ENCODE measurements at places on chromosomes 1 and 21. TPM values are rescaled to one million over a fixed set of nuclear protein-coding genes. Genes with fewer than 3 reads are reported as not detected.

UBE2J2 gene
- 52.3 TPM for total RNA-seq

RIIAD1 gene
- total RNA-seq = not detected

MEX3A gene
- total RNA-seq = 1.2 TPM

PPIAL4G gene
- total RNA-seq = not detected

PARS2 gene
- 5.0 TPM for total RNA-seq

EFNA1 gene
- total RNA-seq = 27.4 TPM

RHD gene
- total RNA-seq = not detected

LRRC53 gene
- total RNA-seq = not detected

CASQ2 gene
- total RNA-seq = 3.6 TPM

RHEX gene
- total RNA-seq = 4.8 TPM

MSTO1 gene
- 22.0 TPM for total RNA-seq

POU3F1 gene
- total RNA-seq = 25.7 TPM

C8A gene
- total RNA-seq = not detected

GRCh38 chr1:100462326-100463025 is 75.5 kb upstream of the GPR88 start:
- no peak for DNase-seq

DNA sequence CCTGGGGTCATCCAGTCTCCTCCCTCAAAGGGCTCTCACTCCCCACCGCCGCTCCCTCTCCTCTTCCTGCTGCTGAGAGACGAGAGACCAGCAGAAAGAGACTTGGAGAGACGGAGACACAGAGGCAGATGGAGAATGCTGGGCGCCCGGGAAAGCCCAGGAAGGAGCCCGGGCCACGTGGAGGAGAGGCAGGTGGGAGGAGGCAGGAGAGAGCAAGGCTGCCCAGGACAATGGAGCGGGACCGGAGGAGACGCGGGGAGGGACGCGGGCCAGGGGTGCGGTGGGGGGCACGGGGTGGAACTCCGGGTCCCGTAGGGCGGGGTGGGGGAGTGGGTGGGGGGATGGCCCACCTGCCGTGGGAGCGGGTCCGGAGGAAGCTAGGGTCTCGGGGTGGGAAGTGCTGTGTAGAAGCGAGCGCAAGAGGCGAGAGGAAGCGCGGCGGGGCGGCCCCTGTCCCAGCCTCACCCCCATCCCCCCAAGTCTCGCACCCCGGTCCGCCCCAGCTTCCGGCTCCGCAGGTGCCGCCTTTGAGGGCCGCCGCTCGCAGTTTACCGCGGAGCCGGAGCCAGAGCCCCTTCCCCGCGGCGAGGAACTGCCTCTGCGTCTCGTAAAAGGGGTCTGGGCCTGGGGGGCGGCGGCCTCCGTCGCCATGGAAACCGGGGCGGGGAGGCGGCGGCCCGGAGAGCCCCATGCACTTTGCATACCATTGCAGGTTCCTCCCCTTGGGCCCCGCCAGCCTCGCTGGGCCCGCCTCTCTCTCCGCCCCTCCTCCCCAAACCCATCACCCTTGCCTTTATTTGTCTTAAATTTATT is 11.7 kb upstream of the EPHA2 start:
- DNase-seq = no peak

DNA sequence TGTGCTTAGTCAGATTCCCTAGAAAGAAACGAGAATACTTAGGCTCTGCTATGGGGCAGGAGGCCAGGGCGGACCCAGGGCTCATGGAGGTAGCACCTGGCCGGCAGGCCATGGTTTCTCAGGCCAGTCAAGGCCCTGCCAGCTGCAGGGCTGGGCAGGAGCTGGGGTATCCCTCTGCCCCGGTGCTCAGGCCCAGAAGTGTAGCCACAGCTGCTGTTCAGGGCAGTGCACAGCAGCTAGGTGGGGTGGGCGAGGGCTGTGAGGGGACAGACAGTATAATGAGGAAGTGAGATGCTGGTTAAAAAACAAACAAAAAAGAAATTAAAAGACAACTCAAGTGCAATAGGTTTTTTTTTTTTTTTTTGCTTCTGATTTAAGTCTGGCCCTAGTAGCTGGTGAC is 34.0 kb upstream of the EDN2 start:
- no peak for DNase-seq

GRCh38 chr1:44010935-44011471 is 19.6 kb downstream of the CCDC24 start:
- DNase-seq = no peak

DNA sequence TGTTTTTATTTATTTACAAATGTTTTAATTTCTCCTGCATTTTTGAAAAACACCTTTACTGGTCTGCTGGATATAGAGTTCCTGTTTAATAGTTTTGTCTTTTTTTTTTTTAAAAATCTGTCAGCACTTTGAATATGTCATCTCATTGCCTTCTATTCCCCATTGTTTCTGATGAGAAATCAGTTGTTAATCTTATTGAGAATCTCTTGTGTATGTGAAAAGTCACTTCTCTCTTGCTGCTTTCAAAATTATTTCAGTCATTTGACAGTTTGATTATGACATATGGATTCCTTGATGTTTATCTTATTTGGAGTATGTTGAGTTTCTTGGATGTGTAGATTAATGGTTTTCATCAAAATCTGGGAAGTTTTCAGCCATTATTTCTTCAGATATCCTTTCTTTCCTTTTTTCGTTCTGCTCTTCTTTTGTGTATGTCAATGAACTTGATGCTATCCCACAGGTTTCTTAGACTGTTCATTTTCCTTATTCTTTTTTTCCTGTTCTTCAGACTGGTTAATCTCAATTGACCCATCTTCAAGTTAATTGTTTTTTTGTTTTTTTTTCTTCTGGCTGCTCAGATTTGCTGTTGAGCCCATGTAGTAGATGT is 51.2 kb upstream of the CCDC190 start:
- DNase-seq = no peak

GRCh38 chr1:202811296-202812175 is 782 bp downstream of the PCAT6 start:
- DNase-seq = no peak

DNA sequence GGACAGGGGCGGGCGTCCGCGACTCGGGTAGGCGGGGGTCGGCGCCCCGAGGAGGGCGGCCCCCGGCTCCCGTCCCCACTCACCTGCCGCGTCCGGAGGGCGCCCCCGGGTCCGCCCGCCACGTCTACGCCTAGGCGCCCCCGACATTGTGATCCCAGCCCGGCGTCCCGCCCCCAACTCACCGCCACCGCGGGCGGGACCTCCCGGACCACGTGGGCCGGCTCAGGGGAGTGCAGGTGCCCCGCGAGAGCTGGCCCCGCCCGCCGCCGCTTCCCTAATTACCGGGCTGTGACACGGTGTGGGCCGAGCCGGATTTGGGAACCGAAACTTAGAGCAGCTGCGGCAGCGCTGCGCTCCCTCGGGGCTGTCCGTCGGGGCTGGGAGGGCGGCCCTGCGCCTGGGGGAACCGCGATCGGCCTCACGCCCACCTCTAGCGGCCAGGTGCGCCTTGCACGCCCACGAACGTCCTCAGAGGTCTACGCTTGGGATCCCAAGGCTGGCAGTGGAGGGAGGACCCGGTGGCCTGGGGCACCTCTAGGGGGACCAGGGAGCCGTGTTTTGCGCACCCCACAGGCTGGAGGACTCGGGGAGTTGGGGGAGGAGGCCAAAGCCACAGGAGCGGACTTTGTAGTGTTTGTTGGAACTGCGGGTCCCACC is 521 bp upstream of the NADK start:
- DNase-seq = peak; percentile 56

GRCh38 chr1:245247801-245248200 is 93.0 kb downstream of the KIF26B start:
- no peak for DNase-seq

DNA sequence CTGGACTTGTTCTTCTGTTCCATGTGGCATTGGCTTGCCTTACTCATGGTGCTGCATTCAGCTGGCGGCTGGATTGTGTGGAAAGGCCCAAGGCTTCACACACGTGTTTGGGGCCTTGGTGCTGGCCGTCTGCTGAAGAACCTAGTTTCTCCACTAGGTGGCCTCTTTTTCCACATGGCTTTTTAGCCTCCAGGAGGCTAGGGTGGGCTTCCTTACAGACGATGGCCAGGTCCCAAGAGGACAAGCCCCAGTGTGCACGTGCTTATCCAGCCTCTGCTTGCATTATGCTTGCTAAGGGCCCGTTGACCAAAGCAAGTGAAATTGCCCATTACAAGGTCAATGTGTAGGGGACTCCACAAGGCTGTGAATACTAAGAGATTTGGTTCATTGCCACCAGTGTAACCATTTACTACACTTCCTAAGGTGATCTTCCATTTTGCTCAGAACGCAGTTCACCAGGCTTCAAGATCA is 47.5 kb upstream of the FOXO6 start:
- no peak for DNase-seq

DNA sequence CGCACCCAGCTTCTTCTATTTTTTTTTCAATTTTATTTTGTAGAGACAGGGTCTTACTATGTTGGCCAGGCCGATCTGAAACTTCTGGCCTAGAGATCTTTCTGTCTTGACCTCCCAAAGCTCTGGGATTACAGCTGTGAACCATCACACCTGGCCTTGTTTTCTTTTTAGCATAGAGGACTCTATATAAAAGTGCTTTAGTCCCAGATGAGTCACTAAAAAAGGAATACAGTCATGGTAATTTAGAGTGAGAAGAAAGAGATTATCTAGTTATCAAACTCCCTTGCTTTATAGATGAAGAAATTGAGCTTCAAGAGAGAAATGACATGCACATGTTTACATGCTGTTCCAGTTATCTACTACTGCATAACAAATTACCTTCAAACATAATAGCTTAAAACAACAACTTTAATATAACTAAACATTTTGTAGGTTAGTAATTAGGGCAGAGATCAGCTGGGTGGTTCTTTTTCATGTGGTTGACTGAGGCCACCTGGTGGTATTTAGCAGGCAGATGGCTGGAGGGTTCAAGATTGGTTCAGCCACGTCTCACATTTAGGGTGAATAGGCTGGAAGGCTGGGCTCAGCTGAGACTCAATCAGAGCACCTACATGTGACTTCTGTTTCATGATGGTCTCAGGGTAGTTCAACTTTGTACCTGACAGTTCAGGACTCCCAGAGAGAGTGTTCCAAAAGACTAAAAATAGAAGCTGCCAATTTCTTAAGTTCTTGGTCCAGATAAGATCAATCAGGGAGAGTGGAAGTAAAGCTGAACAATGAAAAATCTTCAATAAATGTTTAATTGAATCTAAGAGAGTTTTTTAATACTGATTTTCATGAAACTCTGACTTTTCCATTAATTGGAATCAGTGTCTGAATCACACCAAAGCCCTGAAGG is 16.9 kb upstream of the MTF2 start:
- no peak for DNase-seq

- no peak for DNase-seq
These were observed 295.3 kb downstream of the PTPRU start for GRCh38 chr1:29531596-29531995.

GRCh38 chr1:223136086-223136485 is 7.0 kb downstream of the TLR5 start:
- no peak for DNase-seq

DNA sequence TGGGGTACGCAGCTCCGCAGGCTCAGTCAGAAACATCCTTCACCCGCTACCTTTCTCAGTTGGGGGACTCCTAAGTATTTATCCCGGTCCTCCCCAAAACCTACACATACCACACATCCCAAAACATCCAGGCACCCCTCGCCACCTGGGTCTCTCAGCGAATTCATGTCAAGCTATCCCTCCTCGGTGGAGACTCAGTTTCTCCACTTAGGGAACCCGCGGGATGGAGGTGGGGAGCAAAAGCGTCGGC is 1.3 kb upstream of the ZBTB7B start:
- DNase-seq = no peak

DNA sequence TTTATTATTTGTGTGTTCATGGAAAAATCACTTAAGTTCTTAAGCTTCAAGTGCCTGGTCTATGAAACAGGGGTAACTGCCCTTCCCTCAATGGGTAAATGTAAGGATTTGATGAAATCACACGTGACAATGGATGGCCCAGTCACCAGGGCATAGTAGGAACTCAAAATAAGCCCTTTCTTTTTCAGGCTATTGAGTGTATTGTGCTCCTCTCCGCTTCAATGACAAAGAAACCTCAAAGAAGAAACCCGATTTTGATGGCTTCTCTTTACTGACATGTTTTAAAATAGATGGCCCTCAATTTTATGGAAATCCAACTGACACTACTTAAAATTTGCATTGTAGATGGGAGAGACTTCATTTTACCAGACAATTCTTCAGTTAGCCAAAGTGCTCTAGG is 543.5 kb downstream of the OMA1 start:
- no peak for DNase-seq

- DNase-seq = no peak
These were observed 142.7 kb downstream of the SIPA1L2 start for GRCh38 chr1:232487236-232487635.

DNA sequence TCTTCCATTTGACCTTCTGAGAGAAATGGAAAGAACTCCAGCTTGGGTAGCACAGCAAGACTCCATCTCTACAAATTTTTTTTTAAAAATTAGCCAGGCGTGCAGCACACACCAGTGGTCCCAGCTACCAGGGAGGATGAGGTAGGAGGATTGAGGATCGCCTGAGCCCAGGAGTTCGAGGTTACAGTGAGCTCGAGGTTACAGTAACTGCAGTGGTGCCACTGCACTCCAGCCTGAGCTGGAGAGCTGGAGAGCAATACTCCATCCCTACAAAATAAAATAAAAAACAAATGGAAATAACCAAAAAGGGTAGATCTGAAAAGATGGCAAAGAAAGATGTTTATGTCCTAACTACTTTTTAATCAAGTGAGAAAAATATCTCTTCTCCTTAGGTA is 14.5 kb downstream of the POGZ start:
- DNase-seq = no peak

DNA sequence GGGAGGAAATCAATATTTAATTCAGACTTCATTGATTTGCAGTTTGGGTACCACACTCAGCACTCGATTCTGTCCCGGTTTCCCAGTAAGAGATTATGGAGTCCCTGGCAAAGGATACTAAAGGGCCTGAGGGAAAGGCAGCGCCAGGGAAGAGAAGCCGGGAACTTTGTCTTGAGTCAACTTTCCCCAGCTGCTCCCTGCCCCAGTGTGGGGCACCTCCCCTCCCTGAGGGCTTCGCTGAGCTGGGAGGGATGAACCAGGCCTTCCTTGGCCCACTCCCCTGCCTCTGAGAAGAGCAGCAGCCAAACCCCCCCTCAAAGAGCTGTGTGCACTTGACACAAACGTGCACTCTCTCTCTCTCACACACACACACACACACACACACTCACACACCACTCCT is 32.6 kb downstream of the OPTC start:
- DNase-seq = no peak

DNA sequence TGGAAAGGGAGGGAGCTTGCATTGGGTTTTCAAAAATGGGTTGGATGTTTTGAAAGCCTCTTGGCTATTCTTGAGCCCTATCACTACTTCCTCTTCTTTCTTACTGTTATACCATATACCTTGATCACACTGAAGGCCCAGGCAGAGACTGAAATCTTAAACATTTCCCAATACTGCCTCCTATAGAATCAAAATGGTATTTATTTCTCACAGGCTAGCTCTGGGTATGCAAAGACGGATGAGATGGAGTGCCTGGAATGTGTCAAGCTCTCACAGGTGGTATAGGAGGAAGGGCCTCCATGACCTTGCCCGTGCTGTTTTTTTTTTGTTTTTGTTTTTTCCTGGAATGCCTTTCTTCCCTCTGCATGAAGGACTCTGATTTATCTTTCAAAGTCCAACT is 268.4 kb upstream of the USP24 start:
- no peak for DNase-seq

Data from tibial nerve (tissue), 4 donors.